ENCODE measurements at places on chromosomes 5 and 9.

GRCh38 chr5:146284016-146284415 lies 54.6 kb upstream of the POU4F3 start:
- DNase-seq: no peak

- DNase-seq: no peak
These were observed 18.9 kb downstream of the MAST4 start for GRCh38 chr5:66615136-66615535.

DNA sequence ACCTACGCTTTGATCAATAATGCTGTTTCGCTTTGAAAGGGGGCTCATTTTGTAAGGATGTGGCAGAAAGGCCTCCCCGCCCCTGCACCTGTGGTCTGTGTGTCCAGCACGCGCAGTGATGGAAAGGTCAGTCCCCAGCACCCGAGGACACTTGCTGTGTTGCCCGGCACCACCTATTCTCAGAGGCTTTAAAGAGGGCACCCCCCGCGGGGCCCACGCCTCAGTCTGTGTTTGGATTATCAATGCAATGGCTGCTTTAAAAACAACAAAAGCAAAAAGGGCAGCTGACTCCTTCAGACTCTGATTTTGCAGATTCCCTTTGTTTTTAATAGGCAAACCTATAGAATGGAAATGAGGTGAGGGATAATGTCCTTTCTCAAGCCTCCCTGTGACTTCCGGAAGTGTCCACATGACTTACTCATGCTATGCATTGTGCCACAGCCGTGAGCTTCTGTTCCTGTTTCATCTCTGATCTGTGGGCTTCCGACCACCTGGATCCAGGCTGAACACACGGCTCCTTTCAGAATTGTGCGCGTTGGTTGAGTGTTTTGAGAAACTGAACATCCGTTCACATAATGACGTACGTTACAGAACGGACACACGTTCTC lies 416.2 kb downstream of the IRX2 start:
- no peak for DNase-seq

DNA sequence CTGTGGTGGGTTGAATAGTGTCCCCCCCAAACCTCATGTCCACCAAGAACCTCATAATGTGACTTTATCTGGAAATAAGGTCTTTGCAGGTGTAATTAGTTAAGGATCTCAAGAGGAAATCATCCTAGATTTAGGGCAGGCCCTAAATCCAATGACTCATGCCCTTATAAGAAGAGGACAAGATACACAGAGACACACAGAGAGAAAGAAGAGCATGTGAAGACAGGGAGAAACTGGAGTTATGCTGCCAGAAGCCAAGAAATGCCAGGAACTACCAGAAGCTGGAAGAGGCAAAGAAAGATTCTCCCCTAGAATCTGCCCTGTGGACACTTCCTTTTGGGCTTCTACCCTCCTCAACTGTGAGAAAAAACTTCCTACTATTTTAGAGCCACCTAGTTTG lies 8.8 kb downstream of the FAM13B start:
- DNase-seq: no peak

DNA sequence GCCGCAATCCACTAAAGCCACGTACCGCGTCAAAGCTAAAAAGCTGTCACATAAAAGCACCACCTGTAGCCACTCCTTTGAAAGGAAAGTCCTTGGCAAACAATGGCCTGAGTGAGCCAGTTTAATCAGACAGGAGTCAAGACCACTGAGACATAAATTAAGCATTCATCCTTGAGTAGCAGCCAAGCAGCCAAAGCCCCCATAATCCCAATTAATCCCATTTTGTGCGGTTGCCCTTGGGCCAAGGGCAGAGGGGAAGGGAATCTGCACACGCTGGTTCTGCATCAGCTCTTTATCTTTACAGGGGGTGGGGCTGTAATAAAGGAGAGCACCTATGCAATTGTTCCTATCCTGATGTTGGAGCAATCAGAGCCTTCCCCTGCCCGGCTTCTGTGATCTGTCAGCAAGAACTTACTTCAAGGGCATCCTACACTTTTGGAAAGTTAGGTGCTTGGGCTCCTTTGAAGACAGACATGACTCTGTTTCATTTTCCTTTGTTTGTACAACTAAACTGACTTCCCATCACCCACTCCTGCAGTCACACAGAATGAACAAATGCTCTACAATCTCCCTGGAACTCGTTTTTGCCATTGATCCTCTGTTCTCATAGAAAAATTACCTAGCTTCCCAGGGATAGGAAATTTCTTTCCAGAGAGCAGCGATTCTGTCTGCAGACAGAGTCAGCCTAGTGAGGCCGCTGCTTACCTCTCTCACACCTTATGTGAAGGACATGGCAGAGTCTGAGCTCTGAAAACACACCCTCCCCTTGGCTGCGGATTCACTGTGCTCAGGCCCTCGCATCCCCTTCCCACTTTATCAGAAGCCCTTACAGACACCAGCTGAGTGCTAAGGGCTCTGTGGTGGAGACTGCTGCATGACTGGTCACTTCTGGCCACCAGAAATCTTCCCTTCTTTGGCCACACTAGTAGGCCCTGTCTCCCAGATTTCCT lies 116.2 kb upstream of the TBCA start:
- no peak for DNase-seq

- DNase-seq: no peak
These were observed 84.9 kb downstream of the GNA14 start for GRCh38 chr9:77563174-77563573.

DNA sequence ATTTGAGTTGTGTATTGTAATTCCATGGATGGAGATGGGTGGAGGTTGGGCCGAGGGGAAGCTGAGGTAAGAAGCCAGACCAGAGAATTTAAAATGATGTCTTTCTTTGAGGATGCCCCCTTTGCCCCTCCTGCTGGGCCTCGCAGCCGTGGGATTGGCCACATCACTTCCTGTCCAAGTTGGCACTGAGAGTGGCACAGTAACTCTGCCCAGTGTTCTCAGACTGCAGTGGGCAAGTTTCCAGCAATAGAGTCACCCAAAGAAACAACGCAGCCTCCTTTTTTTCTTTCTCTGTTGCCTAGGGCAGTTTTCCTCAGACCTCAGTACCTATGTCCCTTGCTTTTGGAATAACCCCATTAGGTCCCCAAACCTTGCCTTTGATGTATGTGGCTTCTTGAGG lies 306.6 kb upstream of the DMRT1 start:
- no peak for DNase-seq

DNA sequence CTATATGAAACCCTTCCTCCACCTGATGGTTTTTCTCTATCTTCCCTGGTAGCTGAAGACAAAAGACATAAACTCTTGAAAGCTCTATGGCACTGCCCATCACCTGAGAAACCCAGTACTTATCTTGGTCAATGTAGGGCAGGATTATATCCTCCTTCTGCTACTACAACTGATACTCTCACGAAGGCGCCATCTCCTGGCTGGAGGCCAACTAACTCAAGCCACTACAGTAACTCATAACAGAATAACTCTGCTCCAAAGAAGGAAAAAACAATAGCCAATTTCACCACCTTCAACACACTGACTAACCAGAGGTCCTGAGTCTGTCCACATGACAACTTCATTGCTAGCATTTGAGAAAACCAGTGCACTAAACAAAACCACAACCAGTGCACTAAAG lies 409.2 kb downstream of the CETN3 start:
- DNase-seq: no peak

- no peak for DNase-seq
These were observed 140.4 kb upstream of the EGFLAM start for GRCh38 chr5:38117784-38118479.

- peak; percentile 8 for DNase-seq
These were observed 82.4 kb downstream of the ZNF354C start for GRCh38 chr5:179142434-179143198.

- DNase-seq: no peak
These were observed 155.1 kb upstream of the ARRDC3 start for GRCh38 chr5:91538179-91538578.

GRCh38 chr5:11126844-11127243 lies 365.8 kb upstream of the DAP start:
- DNase-seq: no peak

DNA sequence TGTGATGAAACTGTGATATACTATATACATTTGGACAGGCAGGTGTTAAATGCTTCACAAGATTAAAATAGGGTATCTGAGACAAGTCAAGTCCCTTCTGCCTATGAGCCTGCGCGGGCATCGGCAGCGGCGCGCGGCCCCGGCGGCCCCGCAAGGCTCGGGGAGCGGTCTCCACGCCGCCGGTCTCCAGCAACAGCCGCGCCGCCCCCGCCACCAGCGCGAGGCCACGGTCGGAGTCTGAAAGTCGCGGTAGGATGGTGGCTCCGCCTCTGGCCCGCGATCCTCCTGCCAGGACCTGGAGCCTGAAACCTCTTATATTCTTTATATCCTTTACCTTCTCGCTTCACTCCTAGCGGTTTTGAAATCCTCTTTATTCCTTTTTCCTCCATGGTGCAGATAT lies 99.4 kb downstream of the INSL6 start:
- no peak for DNase-seq

DNA sequence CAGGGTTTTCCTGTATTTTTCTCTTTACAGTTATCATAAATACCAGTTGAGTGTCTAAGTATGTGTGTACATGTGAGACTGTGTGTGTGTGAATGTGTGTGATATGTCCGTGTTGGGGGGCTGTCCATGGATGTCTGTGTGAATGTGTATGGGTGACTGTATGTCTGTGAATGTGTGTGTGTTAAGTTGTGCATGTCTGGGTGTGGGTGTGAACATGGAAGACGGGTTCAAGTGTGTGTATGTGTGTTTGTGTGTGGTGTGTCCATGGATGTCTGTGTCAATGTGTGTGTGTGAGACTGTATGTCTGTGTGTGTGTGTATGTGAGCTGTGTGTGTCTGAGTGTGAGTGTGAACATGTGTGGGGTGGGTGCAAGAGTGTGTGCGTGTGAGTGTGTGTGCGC lies 55.0 kb downstream of the VAV2 start:
- DNase-seq: no peak

DNA sequence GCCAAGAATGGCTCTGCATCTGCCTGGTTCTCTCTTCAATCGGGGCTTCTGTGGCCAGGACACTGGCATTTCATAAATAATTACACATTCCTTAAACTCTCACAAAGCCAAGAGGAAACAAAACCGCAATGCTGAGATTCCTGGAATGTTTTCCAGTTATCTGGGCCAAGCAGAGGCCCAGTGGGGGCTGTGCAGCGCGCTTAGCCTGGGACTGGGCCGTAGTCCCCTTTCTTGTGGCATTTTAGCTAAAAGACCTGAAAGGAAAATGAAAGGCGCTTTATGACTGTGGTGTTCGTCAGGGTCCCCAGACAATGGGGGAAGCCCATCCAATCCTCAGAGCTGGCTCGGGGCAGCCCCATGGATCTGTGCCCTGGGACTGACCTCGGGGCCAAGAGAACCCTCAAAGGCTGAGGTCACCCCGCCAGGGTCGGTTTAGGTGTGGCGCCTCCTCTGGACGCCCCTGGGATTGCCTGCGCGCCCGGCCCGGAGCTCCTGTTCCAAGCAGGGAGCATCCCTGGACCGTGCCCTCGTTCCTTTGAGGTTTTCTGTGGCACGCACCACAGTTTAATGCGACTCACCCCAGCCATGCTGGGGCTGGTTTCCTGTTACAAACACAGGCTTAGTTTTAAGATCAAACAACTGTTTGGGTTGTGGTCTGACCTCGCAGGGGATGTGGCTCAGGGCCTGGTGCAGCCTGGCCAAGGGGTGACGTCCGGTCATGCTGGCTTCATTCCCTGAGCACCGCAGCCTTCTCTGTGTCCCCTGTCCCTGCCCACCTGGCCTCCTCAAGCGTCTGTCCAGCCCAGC lies 51.5 kb upstream of the NKD2 start:
- DNase-seq: peak; percentile 23

GRCh38 chr5:93331863-93332262 lies 249.2 kb downstream of the NR2F1-AS1 start:
- no peak for DNase-seq

GRCh38 chr5:169719360-169720314 lies 82.6 kb downstream of the DOCK2 start:
- no peak for DNase-seq

DNA sequence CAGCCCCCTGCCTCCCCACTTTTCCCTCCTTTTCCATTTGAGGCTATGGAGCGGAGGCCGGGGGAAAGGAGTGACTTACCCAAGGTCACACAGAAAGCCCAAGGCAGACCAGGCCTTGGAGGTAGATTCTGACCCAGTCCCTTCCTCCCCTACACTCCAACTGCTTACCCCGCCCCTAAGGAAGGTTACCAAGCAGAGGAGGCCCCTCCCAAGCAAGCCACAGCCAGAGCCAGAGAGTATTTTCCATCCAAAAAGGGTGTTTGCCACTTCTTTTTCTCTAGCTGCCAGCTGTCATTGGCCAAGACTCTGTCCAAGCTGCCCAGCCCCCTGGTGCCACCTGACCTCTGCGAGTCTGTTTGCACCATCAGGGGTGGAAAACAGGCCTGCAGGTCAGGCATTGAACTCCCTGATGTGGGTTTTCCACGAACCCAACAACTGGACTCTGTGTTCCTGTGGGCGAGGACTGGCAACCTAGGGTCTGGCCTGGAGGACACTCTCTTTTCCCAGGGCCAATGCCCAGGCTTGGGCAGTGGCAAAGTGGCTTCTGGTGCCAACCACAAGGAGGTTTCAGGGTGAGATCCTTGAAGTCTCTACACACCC lies 6.3 kb upstream of the ASS1 start:
- no peak for DNase-seq

GRCh38 chr5:172688349-172689217 lies 47.5 kb downstream of the NEURL1B start:
- DNase-seq: no peak

DNA sequence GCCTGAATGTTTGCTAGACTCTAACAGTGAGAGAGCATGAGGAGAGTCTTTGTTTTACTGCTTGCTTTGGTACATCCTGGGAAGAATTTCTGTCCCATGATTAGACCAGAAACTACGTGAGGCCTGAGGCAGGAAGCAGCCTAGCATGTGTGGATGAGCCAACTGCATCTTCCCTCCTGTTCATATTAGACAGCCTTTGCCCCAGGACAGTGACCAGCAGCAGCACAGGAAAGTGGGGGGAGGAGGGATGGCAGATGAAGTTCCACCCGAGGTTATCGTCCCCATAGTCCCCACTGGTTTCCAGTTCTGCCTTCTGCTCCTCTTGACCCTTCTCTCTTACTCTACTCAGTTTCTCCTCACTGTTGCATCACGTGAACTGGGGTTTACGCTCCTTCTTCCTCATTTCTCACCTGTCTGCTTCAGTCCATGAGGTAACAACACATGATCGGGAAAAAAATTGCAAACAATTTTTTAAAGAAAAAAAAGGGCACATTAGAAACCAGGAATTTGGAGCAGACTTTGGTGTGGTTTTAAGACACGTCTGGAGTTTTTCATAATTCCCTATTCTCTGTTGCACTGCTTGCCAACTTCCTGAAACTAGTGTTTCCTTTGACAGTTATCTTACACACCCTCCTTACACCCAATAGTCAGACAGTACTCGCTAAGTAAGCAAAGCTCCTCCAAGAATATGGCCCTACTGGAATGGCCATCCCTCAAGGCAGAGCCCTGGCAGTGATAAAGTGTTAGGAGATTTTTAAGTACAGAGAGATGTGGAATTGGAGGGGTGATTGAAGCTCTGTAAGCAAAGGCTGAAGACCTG lies 84.1 kb downstream of the SNX18 start:
- DNase-seq: no peak

- no peak for DNase-seq
These were observed 162.0 kb downstream of the C9orf50 start for GRCh38 chr9:129458663-129459546.

- DNase-seq: no peak
These were observed 54.5 kb upstream of the TGFBR1 start for GRCh38 chr9:99050292-99050911.

- no peak for DNase-seq
These were observed 42.8 kb downstream of the RASGEF1C start for GRCh38 chr5:180166176-180166575.

Measured in stimulated activated CD4-positive, alpha-beta T cell treated with anti-CD3 and anti-CD28 coated beads, Interleukin-12 subunit alpha, Interleukin-12 subunit beta, amount 100 ng/mL, for 48 hours (primary cell).